ENCODE measurements at places on chromosomes 1 and 21.

DNA sequence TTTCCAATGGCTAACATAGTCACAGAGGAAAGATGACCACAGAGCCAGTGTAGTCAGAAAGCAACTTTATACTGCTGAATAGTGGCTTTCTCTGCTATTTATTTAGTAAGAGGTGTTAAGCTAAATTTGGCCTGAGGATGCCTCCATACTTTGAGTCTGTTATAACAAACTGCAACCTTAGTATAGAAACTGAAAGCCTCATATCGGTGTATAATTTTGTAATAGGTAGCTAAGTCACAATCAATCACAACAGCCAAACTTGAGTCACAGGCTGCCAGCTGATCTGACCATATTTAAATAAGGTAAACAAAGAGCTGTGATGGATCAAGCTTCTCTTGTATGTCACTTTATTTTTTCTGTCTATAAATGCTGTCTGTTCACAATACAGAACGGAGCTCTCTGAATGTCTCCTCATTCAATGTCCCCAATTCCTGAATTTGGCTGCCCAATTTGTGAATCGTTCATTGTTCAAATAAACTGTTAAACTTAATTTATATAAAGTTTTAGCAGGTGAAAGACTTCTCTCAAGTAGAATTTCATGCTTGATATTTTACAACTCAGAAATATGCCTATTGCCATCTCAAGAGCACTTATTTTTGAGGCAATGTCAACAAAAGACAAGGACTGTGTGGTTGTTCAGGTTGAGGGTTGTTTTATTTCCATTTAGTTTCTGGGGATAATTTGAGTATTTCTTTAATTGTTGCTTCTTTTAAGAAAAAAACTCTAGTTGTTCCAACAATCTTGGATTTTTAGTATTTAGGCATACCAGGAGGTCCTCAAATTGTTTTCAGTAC lies 339.7 kb upstream of the B3GALT2 start:
- DNase-seq, result no peak

GRCh38 chr1:210428696-210429095 lies 100.0 kb downstream of the HHAT start:
- no peak for DNase-seq

- DNase-seq, result no peak
Measured at GRCh38 chr1:207463571-207463970, 9.4 kb downstream of the CR2 start.

DNA sequence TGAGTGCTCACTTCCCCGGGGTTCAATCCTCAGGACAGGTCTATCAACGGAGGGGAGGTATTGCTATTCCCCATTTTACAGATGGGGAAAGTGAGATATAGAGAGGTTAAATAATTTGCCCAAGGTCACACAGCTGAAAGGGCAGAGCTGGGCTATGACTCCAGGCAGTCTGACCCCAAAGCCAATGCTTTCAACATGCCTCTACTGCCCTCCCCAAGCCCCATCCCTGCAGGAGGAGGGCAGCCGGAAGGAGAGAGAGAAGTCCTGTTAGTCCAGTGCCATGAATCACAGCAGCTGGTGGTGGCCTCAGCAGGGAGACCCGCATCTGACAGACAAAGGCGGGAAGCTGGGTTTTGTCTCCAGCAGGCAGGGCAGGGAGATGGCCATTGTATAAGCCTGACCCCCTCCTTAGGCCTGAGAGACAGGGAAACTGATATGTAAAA lies 20.0 kb upstream of the CLIC4 start:
- no peak for DNase-seq

- DNase-seq, result no peak
Measured at GRCh38 chr21:24302400-24302799, 1304.9 kb downstream of the MRPL39 start.

- no peak for DNase-seq
Measured at GRCh38 chr1:51607681-51608095, 9.2 kb upstream of the OSBPL9 start.

GRCh38 chr1:205963352-205964155 lies 20.3 kb upstream of the SLC26A9 start:
- no peak for DNase-seq

- DNase-seq, result no peak
Measured at GRCh38 chr1:101050869-101051268, 25.3 kb upstream of the DPH5 start.

DNA sequence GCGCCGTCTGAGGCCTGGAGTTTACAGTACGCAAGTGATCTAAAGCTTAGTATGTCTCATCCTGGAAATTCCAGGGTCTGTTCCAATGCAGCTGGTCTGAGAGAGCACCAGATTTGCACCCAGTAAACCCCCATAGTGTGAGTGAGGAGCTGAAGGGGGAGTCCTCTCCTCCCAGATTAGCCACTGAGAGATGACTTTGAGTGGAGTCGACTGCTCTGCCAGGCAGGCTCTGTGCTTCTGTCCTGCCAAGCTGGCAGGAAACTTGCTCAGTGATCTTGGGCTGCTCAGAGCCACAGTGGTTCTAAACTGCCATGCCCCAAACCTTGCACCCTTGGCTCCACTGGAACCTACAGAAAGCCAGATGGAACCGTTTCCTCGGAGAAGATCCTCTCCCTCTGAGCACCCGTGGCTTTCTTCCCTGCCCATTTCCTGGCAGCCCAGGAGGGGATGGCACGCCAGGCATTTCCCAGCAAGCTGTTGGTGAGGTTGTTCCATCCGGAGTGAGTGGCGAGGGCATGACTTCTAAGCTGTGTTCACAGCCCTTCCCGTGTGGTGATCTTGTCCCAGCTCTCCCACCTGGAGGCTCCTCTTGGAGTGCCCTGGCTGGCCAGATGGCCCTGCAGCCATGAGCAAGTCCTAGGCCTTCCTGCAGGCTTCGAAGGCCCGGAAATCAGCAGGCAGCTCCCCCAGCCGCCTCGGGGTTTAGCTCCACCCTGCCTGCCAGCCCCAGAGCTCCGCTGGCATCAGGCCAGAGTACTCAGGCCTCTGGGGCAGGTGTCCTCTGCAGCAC lies 125.9 kb upstream of the VAMP3 start:
- DNase-seq, result no peak

GRCh38 chr1:47675721-47676120 lies 237.9 kb downstream of the FOXD2 start:
- DNase-seq, result no peak

- DNase-seq, result no peak
Measured at GRCh38 chr1:48695161-48695560, 81.5 kb downstream of the BEND5 start.

GRCh38 chr1:211619033-211619996 lies 40.4 kb upstream of the SLC30A1 start:
- no peak for DNase-seq

DNA sequence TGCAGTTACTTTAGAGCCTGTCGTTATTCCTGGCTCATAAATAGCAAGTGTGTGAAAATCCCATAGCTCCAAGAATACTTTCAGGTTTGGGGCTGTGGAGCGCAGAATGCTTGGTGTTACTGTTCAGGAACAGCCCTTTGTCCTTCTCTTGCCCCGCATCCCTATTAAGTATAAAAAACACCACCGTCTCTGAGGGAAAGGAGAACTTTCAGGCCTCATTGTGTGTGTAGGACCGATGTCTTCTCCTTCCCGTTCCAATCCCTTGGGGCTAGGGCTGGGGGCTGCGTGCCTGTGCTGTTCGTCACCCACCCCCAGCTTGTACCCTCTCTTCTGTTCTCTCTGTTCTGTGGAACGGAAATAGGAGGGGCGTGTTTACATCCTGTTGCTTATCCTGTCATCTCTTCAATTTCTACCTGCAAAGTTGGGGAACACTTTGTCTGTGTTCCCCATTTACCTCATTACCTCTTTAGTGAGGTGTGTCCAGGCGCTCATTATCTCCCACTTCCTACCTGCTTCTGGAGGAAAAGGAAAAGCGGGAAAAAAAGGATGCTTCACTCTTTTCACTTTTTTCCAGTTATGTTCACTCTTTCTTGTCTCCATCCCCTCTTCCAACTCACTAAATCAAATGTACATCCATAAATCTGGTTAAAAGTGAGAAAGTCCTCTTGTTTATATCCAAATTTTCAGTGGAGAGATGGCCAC lies 788 bp upstream of the TXNIP start:
- DNase-seq, result no peak

DNA sequence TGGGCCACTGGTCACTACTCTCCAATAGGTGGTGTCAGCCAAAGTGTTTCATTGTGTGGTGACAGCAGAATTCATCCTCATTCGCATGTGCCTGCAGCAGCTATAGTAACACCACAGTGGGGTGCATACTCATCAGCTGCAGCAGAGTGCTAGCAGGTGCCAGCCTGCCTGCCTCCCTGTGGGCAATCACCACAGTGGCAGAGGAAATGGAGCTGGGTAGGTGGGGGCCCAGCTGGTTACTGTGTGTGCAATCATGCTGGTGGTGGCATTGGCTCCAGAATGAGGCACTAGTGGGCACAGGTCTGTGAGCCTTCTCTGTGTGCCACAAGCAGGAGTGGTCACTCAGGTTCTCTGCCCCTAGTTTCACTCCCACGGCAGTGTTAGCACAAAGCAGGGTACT lies 579.2 kb downstream of the PTPRC start:
- no peak for DNase-seq

DNA sequence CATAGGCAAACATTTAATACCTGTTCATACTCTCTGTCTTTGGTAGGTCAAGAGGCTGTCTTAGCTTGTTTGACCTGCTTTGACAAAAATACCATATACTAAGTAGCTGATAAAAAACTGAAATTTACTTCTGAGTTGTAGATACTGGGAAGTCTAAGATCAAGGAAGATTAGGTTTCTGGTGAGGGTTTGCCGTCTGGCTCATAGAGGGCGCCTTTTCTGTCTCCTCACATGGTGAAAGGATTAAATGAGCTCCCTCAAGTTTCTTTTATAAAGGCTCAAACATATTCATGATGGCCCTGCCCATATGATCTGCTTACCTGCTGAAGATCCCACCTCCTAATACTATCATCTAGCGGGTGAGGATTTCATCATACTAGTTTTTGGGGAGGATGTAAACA lies 1076.1 kb upstream of the NCAM2 start:
- no peak for DNase-seq

DNA sequence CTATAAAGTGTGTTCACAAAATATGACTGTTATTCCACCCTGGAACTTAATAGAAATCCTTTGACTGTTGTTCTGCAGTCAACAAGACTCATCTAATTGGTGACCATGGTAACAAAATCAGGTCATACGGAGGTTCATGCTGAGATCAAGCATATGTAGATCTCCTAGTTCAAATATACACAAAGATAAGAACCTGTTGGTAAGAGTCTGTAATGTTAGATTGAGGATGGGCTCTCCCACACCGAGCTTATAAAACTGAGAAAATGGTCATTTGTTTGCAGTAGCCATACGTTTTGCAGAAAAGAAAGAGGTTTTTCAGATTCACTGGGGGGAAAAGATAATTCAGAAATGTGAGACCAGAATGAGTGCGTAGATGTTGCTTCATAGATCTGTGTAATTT lies 468.1 kb downstream of the RPS6KC1 start:
- no peak for DNase-seq

- no peak for DNase-seq
Measured at GRCh38 chr1:77543822-77544448, 138.5 kb downstream of the ZZZ3 start.

DNA sequence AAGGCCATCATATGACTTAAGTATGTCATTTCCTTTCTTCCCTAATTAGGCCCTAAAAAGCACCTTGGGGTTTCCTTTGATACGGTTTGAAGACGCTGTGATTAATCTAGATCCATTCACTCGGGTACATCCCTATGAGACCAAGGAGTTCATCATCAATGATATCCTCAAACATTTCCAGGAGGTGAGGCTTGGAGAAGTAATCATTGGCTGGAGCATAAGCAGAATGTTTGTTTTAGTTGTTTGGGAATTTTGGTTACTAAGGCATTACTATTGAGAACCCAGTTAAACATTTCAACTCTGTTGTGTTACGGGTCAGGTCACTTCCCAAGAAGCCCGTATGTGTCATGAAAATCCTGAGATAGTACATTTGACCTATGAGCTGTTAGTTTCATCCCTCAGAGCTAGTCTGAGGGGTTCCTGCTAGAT lies 185.2 kb downstream of the VPS13D start:
- no peak for DNase-seq

DNA sequence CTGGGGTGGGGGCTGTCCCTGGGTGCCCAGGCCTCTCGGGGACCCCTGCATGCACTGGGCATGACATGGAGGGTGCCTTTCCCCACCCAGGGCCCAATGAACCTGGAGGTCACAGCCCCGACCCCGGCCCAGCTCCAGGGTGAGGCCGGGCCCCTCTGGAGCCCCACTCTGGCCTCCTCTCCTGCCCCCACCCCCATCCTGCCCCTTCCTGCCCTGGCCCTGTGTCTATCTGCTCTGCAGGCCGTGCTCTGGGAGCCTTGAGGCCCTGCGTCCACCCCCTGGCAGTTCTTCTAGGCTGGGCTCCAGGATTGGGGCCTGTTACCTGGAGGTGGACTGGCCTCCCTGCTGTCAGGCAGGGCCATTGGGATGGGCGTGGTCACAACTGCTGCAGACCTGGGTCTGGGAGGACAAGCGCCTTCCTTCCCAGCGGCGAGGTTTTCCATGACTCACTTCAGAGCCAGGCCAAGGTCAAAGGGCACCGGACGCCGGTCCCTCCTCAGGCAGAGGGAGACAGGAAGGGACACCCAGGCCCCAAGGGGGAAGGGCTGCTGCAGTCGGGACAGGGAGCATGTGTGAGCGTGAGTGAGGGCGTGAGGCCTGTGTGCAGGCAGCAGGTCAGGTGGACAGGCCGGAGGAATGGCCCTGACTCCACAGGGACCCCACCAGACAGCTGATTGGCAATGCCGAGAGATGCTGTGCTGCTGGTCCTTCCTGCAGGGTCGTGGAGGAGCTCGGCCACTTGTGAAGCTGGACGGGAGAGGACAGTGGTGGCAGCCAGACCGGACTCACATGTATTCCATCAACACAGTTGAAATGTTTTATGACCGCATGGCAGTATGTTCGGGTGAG lies 31.1 kb upstream of the POFUT2 start:
- no peak for DNase-seq

DNA sequence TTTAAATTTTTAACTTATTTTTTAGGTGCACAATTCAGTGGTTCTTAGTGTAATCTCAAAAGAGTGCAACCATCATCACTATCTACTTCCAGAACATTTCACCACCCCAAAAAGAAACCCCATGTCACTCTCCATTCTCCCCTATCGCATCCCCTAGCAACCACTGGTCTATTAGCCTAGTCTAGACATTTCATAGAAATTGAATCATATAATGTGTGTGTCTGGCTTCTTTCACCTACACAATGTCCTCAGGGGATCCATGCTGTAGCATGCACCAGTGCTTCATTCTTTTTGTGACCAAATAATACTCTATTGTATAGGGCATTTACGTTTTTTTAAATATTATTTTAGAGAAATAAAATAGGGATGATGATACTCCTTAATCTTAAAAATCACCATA lies 64.7 kb downstream of the JAK1 start:
- DNase-seq, result no peak

GRCh38 chr1:176225911-176226310 lies 18.8 kb upstream of the COP1 start:
- no peak for DNase-seq

GRCh38 chr1:156213644-156213966 lies 798 bp downstream of the PMF1 start:
- no peak for DNase-seq

DNA sequence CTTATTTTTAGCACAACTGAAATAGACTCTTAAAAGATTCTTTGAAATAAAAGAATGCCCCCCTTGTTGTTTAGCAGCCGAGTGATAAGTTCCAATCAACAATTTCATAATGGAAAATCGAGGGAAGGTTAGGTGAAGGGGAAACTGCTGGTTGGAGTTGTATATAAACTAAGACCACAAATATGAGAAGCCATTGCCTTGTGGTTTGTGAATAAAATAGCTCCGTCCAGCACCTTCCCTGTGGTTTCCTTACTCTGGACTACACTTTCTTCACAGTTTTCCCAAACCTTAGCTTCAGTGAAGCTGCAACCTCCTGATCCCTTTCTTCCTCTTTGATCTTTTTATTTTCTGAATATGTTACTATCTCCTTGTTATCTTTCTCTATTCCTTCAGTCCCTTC lies 6.7 kb upstream of the RAB3GAP2 start:
- DNase-seq, result no peak
